ENCODE measurements at places on chromosomes 12 and 14.

DNA sequence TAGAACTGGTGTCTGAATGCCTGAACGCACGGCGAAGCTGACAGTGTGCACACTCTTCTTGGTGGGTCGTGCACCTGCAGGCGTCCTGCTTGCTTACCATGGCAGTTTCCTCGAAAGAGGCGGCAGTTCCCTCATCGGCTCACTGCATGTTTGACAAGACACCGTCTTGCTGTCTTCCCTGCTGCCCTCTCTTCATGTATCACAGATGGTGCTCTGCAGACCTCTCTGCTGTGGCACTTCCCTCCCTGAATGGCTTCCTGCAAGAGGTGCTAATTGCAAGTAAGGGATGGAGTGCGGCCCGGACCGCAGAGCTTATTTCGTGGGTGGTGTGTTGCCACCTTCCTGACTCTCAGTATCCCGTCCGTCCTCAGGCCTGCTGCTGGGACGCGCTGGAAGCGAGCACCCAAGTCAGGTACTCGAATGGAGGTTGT lies 156.7 kb upstream of the RTL1 start:
- DNase-seq = no peak

GRCh38 chr12:48004053-48004941 lies at the start of gene COL2A1:
Gene COL2A1, minus strand, starts transcription at chr12:48004476. Its CDS starts 155 bp downstream, at chr12:48004321.
- DNase-seq = no peak

- no peak for DNase-seq
Observed at GRCh38 chr12:16019136-16019535, 108.0 kb downstream of the DERA start.

DNA sequence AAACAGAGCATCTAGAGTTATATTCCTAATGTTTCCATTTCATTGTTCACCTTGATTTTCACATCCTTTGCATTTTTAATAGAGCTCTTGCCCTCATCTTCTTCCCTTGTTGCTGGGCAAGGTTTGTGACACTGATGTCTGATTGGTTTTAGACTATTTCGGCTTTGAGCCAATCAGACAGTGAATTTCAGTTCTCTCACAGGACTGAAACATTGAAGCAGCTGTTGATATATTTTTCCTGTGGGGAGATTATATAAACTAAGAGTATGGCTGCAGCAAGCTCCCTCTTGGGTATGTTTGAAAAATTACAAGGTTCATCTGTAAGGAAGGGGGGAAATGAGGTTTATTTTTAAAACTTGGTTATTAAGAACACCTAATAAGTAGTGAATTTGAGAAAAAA lies 51.2 kb downstream of the ATF7IP start:
- DNase-seq = no peak

DNA sequence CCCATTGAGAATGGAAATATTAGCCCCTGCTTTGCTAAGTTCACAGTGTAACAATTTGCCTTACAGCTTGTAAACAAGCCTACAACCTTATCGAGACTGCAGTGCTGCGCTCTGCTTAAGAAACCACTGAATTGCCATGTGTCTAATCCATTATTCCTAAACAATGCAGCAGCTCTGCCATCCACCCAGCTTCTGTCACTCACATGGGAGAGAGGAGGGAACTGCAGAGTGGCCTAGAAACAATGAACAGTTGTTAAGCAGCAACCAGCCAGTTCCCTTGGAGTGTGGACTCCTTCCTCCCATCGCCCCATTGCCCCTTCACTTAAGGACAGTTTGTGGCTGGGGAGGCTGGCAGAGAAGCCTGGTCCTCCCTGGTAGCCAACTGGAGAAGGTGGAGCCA lies 42.9 kb downstream of the TESPA1 start:
- DNase-seq = no peak

DNA sequence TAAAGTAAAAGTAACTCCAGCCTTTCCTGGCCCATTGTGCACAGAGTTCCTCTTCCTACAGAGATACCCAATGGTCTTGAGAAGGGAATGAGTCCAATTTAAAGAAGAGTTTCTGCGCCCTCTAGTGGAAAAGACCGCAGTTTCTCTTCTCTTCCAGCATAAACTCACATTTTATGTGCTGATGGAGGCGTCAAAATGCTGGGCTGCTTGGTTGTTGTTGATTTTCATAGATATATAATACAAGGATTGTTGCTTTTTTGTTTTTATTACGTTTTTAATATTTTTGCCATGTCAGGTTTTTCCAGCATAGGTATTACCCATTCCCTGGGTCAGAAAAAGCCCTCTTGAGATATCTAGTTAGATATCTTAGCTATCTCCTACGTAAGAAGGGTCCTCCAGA lies 356.9 kb upstream of the STXBP6 start:
- DNase-seq = no peak

DNA sequence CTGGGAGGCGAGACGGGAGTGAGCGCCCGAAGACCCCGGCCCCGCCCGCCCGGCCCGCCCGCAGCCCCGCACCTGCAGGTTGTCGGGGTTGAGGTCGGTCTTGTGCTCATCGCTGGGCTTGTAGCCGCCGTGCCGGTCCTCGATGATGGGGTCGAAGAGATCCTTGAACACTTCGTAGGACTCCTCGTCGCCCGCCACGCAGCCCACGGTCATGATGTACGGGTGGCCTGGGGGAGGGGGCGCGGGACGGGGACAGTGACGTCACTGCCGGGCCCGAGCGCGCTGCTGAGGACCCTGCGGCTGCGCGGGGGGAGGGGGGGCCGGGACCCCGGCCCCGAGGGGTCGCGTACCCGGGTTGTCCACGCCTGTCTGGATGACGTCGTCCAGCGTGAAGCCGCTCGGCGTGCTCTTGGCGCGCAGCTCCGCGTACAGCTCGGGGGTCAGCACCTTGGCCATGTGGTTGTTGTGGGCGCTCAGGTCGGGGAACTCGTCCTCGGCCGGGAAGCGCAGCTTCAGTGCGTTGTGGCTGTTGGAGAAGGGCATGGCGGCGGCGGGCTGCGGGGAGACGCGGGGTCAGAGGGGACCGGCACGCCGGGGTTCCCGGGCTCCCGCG lies 573 bp downstream of the CKB start:
- no peak for DNase-seq

DNA sequence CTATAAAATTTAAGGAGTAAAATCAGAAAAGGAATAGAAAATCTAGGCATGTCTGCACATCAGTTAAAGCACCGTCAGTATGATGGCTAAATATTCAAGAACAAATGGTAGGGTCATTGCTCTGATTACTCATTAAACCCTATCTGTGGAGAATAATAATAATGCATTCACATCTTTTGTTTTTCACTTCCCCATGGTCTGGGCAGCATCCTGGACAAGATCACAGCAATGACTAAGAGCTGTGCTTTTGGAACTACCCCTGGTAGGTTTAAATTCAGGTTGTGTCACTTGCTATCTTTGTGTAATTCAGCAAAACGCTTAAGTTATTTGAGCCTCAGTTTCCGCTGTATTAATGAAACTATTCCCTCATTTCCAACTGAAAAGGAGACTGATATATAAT lies 33.1 kb downstream of the C12orf42 start:
- no peak for DNase-seq

DNA sequence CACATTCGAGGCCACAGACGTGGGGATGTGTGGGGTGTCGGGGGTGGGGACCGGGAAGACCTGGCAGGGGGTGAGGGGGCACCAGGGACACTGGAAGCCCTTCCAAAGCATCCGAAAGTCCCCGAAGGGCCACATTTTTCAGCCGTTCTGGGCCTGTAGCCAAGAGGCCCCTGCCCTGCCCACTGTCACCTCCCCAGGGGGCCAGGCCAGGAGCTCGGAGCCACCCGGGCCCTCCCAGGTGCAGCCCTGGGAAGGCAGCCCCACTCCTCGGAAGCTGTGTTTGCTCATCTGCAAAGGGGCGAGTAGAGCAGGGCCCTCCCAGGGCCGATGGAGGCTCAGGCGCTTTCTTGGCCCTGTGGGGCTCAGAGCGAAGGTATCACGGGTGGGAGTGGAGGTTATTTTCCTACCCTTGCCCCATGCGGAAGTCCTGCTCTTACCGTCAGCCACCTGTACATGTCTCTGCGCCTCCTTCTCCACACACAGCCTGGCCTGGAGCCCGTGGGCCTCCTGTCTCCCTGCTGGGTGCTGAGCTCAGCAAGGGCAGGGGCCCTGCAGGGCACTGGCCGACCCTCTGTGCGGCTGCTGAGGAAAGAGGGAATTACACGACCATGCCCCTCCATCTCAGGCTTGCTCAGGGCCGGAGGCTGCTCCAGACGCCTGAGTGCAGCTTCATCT lies 27.2 kb downstream of the NOC4L start:
- DNase-seq = no peak

DNA sequence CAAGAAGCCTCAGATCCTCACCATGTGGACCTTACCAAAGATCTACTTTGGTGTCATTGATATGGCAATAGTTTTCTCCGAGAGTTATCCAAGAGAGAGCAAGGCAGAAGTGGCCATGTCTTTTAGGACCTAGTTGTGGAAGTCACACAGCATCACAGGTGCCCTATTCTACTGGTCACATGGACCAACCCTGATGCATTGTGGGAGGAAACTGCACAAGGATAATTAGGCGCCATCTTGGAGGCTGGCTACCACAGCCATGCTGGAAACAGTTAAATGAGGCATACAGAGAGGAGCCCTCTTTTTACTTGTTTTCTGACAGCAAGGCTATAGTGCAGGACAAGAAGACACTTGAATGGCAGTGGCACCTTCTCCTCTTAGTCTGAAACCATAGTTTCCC lies 49.8 kb downstream of the GNS start:
- DNase-seq = no peak

GRCh38 chr14:95143808-95144620 lies 13.3 kb downstream of the DICER1 start:
- DNase-seq = no peak

DNA sequence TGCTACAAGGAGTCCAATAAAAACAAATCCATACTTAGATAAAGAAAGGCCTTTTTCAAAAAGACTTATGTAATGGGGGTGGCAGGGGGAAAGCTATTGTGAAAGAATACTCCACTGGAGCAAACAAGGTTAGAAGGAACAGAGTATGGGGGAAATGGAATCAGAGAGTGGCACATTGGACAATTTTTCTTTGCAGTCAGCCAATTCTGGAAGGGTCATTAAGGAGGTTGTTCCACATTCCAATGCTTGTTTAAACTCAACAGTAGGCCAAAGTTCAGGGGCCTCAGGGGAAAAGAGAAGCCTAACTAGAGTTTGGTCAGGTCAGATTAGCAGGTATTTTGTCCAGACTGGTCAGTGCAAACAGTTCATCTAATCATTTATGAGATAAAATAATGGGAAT lies 105.2 kb upstream of the RESF1 start:
- no peak for DNase-seq

DNA sequence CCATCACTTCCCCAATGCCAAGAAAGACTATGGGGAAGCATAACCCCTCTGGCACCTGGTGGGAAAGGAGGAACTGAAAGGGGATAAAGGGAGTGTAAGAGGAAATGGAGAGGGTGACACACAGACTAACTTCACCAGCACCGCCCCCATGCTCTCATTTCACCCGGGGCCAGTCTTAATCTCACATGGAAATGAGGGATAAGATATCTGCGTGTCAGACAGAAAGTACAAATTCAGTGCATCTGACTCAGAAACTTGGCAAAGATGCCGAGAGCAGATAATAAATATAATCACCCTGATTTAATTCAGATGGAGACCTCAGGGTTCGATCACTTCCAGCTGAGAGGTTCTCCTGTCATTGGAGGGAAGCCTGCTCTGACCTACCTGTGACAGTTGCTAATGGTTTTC lies 191.6 kb downstream of the DUSP6 start:
- DNase-seq = no peak

GRCh38 chr12:19967001-19967400 lies 401.3 kb upstream of the PDE3A start:
- no peak for DNase-seq

Data from activated T-helper 1 cell treated with anti-CD3 and anti-CD28 coated beads, Interleukin-2, amount 50 U/mL, for 16 hours (primary cell).